SW 1271 (cell line): ENCODE measurements at places on chromosomes 2 and 18.

DNA sequence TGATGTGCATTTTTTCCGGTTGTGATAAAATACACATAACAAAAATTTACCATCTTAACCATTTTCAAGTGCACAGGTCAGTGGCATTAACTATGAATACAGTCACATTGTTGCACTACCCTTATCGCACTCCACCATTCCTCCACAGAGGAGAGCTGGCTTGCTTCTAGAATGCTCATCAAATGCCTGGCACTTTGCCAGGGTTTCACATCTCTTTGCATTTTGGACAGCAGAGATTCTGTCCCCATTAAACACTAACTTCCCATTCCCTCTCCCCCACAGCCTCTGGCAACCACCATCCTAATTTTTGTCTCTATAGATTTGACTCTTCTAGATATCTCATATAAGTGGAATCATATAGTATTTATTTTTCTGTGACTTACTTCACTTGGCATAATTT, 165.0 kb downstream of the ASB1 start:
- no peak for DNase-seq

GRCh38 chr2:120376679-120377640, 31.0 kb downstream of the INHBB start:
- DNase-seq = no peak

DNA sequence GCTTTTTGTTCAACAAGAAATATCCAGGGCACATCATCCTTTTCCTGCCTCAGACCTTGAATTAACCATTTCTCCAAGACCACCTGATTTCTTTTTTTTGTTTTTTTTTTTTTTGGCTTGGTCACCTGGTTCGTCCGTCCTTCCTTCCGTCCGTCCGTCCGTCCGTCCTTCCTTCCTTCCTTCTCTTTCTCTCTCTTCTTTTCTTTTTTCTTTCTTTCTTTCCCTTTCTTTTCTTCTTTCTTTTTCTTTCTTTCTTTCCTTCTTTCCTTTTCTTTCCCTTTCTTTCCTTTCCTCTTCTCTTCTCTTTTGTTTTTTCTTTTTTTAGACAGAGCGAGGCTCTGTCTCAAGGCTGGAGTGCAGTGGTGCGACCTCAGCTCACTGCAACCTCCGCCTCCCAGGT, 80.7 kb downstream of the TET3 start:
- no peak for DNase-seq

- DNase-seq = no peak
Observed at GRCh38 chr2:217928324-217929181, 74.2 kb downstream of the TNS1 start.

- DNase-seq = no peak
Observed at GRCh38 chr18:58046093-58046793, 2.2 kb downstream of the NEDD4L start.

DNA sequence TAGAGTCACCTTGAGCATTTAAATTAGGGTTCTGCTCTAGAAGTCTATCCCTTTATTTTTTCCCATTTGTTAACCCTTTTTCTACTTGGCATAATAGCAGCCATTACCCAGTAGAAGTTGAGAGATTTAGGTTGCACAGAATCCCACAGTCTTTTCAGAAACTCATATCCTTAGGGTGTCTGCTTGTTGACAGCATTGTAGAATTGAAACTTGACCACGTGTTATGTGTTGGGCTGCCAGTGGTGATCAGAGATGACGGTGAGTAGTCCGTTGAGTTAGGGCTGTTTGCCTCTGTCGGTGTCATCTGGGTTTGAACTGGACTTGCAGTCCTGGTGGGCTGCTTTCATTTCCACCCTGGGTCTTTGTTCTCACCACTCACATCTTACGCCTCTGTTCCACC, 114.4 kb downstream of the NEDD4L start:
- no peak for DNase-seq

DNA sequence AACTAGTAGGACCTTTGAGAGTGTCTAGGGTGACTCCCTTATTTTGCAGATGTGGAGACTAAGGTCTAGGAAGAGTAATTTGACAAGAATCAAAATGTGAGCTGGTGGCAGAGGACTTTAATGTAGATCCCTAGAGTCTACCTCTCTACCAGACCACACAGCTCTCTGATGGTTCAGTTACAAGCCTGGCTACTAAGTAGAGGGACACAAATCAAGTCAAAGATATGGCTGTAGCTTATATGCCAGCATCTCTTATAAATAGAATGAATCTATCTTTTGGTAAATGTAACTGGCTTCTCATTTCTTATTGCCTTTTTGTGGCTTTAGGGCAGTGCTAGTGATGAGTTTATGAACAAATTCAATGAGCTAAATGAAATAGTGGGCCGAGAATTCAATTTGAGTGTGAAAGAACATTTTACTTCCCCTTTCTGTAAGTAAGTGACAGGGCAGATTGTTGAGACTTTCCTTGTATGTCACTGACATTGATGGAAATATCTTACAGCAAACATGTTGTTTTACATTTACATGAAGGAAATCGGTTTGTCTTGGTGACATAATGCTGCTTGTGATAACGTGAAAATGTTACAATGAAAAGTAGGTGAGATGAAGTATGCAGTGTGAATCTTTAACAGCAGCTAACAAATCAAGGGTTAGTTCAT, 28.3 kb downstream of the CSRNP3 start:
- DNase-seq = no peak

- no peak for DNase-seq
Observed at GRCh38 chr18:79806976-79807841, 9.5 kb downstream of the KCNG2 start.

GRCh38 chr2:136322428-136322827, 204.5 kb upstream of the CXCR4 start:
- no peak for DNase-seq

DNA sequence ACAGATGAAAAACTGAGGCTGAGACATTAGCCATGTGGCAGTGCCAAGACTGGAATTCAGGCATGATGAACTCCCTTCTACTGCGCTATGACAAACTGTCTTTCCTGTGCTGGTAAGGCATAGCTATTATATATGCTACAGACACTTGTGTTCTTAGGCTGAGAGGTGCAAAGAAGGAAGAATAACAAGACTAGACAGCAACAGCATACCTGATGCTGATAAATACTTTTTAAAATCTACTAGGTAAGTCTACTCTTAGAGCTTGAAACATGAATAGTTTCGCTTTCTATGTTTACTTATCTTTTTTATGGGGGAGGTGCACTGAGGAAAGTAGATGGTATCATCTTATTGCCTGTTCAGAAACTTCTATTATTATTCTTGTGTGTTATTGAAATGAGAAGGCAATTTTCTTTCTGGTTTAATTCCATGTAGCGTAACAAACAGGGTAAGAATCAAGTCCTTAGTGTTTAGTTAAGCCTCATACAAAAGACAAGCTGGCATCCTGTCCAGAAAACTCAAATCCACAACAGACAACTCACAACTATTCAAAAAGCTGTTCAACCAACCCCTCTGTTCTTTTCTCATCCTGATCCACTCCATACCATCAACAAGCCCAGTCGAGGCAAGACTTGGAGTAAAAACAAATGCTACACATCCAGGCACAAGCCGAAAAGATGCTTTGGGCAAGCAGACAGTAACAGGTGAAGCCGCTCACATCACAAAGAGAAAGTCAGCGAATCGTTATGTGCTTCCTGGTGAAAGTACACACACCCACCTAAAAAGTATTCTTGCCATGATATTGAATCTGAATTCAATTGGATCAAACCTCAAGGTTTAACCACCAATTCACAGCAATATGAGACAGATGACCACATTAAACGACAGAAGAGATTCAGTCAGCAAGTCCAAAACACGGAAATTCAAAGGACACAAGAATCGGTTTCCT, 1.5 kb downstream of the TTC32 start:
- DNase-seq = no peak

- no peak for DNase-seq
Observed at GRCh38 chr2:65316072-65316471, 88.4 kb downstream of the ACTR2 start.

GRCh38 chr2:128214866-128215460, 103.7 kb downstream of the HS6ST1 start:
- no peak for DNase-seq

- no peak for DNase-seq
Observed at GRCh38 chr2:11869391-11869991, 123.1 kb downstream of the LPIN1 start.

DNA sequence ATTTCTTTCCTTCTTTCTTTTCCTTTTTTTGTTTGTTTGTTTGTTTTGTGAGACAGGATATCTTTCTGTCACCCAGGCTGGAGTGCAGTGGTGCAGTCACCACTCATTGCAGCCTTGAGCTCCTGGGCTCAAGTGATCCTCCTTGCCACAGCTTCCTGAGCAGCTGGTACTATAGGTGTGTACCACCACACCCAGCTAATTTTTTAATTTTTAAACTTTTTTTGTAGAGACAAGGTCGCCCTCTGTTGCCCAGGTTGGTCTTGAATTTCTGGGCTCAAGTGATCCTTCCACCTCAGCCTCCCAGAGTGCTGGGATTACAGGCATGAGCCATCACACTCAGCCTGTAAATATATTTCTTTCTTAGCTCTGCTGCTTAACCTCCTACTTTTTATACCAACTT, 83.4 kb upstream of the CYP20A1 start:
- DNase-seq = no peak

GRCh38 chr2:200042102-200042735, 86.8 kb downstream of the MAIP1 start:
- no peak for DNase-seq

DNA sequence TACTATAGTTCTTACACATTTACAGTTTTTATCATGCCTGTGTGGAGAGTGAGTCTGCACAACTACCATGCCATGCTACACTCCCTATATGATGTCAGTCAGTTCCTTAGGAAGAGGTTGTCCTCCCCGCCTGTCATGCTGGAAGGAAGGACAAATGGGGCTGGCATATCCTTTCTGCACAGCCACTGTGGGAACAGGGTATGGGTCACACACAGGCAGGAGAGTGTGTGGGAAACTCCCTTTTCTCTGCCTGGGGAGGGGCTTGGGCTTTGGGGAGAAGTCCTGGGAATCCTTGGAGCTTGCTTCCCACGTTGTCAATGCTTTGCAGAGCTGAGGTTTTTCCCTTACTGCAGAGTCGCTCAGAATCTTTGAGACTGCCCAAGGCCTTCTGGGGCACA, 232.1 kb downstream of the PRKCE start:
- DNase-seq = no peak

DNA sequence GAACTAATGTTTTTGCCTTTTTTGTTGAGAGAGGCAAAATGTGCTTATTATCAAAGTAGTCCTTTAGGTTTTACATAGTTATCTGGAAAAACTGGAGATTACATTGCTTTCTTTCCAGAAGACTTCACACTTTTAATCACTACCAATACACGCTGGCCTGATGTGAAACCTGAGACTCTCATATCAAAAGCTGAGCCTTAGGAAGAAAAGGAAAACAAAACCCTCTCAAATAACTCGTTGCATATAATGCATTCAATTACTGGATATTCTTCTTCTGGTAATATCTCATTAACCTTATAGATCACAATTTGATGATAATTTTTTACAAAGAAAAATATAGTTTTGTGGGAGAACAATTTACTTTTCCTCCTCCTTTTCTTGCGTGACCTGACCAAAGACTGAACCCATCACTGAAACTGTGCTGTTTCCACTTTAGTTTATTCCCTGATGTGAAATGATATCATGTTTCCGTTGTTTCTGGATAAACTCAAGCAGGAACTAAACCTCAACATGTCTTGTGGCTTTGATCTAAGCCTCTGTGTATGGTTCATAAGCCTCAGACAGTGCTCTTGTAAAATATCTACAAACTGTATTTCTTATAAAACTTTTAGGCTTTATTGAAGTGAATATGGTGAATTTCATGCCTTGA, 332.4 kb downstream of the GULP1 start:
- DNase-seq = no peak

DNA sequence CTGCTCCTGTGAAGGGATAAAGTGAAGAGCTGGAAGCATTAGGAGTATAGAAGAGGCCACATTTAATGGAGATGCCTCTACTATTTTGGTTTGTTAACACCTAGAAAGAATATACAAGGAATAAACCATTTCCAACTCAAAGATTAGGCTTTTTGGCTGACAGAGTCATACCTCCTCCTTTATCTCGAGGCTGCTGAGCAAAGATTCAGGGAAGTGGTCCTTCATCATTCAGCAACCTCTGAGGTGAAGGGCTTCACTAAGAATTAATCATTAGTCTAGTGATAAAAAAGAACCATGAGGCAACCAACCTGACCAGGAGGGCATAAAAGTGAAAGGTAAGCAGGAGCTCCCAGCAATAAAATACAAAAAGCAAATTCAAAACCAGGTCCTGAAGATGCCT, 25.8 kb downstream of the AAK1 start:
- DNase-seq = no peak

GRCh38 chr2:85470850-85471800, 52.6 kb downstream of the SH2D6 start:
- DNase-seq = no peak

DNA sequence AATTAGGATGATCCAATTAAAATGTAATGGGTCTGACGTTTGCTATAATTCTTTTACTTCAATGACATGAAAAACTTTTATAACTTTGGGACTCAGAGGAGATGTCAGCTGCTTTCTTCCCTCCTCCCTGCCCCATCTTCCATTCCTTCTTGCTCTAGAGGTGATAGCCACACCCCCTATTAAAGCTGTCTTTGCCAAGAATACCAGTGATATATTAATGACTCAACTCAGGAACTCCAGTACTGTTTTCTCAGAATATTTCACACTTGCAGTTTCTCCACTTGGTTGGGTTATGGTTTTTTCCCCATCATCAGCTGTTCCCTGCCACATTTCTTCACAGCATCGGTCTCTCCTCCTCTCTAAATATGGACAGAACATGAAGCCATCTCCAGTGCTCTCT, 184.0 kb downstream of the KCNE4 start:
- no peak for DNase-seq

GRCh38 chr2:15886231-15886630, 54.1 kb upstream of the MYCN start:
- no peak for DNase-seq

GRCh38 chr2:66888791-66889631, 454.1 kb downstream of the MEIS1 start:
- no peak for DNase-seq

- DNase-seq = no peak
Observed at GRCh38 chr2:211495339-211495738, 938.9 kb downstream of the CPS1 start.

- no peak for DNase-seq
Observed at GRCh38 chr2:239240414-239240881, 160.4 kb downstream of the HDAC4 start.

DNA sequence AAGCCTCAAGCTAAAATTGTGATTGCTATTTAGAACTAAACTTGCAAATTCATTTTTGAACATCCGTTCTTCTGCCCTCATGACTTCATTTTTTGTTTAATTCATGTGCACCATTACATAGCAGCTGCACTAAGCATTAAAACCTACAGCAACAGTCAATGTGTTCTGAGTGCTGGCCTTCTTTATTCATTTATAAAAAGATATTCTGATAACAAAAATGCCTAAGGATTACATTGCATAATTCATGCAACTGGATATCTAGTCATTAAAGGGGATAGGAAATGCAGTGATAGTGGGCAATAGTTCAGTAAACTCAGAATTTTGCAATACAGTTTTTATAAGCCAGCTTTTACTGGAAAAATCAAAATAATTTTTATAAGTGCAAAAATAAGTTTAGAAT, 294.4 kb upstream of the EPC2 start:
- DNase-seq = no peak

- DNase-seq = no peak
Observed at GRCh38 chr2:105118960-105119359, 81.1 kb downstream of the MRPS9 start.
